NCI-H2227 treated with DMSO at 0.1 percent for 48 hours (cell line): ENCODE measurements at places on chromosomes 5 and 9.
A peak's percentile ranks its signal among the peaks of the same experiment; 100 is the strongest.

DNA sequence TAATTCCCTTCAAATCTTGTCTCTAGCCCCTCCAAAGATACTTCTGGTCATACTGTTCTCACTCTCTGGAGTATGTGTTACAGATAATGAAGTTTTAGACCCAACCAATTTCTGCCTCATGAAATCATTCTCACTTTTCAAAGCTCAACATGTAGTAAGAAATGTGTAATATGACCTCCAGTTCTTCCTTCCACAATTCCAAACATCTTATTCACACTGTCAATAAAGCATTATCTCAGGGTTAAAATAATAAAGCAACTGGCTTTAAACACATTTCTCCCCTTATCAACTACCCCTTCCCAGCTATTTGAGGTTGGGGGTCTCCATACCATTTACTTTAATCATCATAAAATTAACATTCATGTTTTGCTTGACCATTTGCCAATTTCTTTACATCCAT is 654.1 kb downstream of the RAB3C start:
- no peak for DNase-seq

DNA sequence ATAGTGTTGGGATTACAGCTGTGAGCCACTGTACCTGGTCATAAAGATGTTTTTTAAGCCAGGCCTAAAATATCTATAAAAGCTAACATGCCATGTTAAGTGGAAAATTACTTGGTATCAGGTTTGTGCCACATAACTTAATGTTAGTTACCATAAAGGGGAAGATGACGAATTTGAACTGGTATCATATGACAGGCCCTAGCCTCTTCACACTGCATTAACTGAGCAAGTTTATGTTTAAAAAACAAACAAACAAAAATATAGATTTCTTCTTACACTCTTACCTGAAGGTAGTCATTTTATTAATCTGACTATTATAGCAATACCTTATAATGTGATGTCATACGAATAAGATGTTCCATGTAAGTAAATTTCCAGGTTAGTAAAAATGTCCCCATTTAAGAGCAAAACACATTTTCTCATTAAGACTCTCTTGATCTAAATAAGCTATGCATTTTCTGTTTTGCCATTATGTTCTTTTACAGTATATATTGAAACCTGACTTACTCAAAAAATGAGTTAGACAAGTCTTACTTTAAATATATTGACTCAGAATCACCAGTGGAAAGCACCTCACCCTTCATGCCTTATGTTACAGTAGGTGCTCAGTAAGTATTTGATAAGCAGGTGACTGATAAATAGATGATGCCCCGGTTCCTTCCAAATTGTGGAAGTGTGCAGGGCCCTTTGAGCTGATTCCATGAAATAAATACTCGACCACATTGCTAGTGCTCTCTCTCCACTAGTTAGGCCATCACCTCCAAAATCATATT is 125.4 kb downstream of the CDC42SE2 start:
- DNase-seq: no peak

DNA sequence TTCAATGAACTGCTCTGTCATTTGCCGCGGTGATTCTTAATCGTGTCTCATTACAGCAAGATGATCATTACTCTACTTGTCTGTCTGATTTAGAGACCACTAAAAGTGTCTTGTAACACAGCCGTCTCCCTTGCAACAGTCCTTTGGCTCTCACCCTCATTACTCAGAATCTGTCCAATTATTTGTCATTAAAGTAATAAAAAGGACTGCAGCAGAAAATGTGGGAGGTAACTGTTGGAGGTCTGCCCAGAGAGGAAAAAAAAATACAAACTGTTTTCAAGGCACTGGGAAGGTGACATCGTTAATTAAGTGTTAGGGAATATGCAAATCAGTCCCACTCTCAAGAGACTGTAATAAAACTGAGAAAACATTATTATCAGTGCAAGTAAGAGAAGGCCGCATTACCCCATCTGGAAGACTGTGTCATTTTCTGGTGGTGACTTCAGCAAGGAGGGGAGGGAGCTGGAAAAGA is 281.0 kb downstream of the RASEF start:
- DNase-seq: peak; percentile 61

DNA sequence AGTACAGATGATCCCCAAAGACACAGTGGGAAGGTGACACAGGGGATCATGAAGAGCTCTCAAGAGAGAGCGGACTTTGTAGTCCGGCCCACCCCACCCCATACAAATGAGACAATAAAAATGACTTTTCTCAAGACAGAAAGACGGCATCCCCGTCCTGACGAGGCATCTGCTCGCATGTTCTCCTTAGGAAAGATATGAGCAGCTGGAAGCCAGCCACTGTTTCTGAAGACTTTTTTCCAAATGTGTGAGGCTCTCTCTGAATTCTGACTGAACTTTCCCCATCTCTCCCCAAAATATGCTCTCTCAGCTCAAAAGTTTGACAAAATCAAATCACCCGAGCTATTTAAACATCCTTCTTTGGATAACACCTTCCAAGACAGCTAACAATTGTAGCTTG is 105.2 kb downstream of the RFK start:
- no peak for DNase-seq

DNA sequence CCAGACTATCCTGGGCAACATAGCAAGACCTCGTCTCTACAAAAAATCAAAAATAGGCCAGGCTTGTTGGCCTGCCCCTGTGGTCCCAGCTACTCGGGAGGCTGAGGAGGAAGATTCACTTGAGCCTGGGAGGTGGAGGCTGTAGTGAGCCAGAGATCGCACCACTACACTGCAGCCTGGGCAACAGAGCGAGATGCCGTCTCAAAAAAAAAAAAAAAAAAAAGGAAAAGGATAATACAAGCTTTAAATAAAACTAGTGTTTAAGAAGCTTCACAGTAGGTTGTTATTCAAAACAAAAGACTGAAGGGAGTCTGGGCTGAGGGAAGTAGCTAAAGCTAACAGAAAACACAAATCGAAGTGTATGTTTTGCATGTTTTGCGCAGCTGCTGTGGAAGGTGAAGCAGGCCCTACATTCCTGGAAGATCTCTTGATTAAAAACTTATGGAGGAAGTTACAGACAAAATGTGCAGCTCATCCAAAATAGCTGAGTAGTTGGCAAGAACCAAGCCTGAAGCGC is 581 bp upstream of the C9orf40 start:
- DNase-seq: no peak

GRCh38 chr5:40717281-40717680 is 37.6 kb downstream of the PTGER4 start:
- DNase-seq: no peak

DNA sequence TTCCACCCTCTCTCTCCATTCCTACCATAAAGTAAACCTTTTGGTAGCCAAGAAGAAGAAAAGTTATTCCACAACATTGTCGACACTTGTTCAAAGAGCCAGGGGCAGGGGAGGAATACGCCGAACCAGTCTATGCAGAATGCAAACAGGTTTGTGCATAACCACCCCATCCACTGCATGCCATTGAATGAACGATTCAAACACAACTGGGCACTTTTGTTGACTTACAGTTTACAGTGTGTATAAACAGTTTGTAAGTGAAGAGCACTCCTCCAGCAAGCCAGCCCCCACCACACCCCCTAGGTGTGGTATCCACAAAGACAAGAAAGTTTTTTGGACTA is 6.8 kb upstream of the S1PR3 start:
- DNase-seq: no peak

- no peak for DNase-seq
These were observed 209.8 kb downstream of the ENC1 start for GRCh38 chr5:74430631-74431289.

DNA sequence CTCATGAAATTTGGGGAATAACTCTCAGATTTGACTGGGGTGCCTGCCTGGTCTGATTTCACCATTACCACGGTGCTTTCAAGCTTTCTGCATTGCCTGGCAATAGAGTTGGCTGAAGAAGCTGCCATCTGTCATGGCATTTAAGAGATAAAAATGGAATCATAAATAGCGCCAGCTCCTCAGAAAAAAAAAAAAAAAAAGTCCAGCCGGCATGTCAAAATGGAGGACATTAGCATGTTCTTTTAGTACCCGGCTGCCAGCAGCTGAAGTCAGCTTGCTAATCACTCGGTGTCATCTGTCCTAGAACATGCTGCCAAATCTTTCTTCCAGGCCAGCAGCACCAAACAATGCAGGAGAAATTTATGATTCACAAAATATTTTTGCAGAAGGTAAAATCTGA is 57.7 kb upstream of the CER1 start:
- no peak for DNase-seq
